ENCODE measurements at places on chromosomes 12 and 14. TPM values are rescaled to one million over a fixed set of nuclear protein-coding genes. Genes with fewer than 3 reads are reported as not detected.

CACNA1C gene
- total RNA-seq: 0.02 TPM

CD163L1 gene
- total RNA-seq: 0.23 TPM

SMIM41 gene
- not detected for total RNA-seq

RSRC2 gene
- 53.7 TPM for total RNA-seq

PRR4 gene
- 3.0 TPM for total RNA-seq

DLK1 gene
- 0.32 TPM for total RNA-seq

STAC3 gene
- 0.54 TPM for total RNA-seq

TMTC1 gene
- total RNA-seq: 0.04 TPM

C12orf54 gene
- total RNA-seq: not detected

INSM2 gene
- total RNA-seq: 0.04 TPM

NR4A1 gene
- 39.5 TPM for total RNA-seq

CBLN3 gene
- total RNA-seq: 0.84 TPM

SDSL gene
- total RNA-seq: 25.9 TPM

BHLHE41 gene
- total RNA-seq: 0.46 TPM

GMFB gene
- total RNA-seq: 41.8 TPM

TOMM20L gene
- not detected for total RNA-seq

GLI1 gene
- total RNA-seq: 4.5 TPM

TBC1D30 gene
- 1.5 TPM for total RNA-seq

TPH2 gene
- total RNA-seq: not detected

WSCD2 gene
- total RNA-seq: not detected

SUPT16H gene
- total RNA-seq: 110 TPM

CCDC196 gene
- not detected for total RNA-seq

AKAP6 gene
- 0.29 TPM for total RNA-seq

REC8 gene
- 3.2 TPM for total RNA-seq

CLEC9A gene
- not detected for total RNA-seq

KRT79 gene
- total RNA-seq: 0.06 TPM

RNASE3 gene
- total RNA-seq: not detected

FAM186B gene
- 0.15 TPM for total RNA-seq

DTX1 gene
- 0.26 TPM for total RNA-seq

NEDD1 gene
- total RNA-seq: 25.4 TPM

ADCY4 gene
- total RNA-seq: not detected

BDKRB2 gene
- 1.1 TPM for total RNA-seq

BIN2 gene
- 0.20 TPM for total RNA-seq

TAS2R19 gene
- 0.15 TPM for total RNA-seq

RNASE1 gene
- total RNA-seq: 0.45 TPM

SERPINA3 gene
- 12.6 TPM for total RNA-seq

AMN gene
- total RNA-seq: 0.32 TPM

KCNC2 gene
- not detected for total RNA-seq

IFNG gene
- total RNA-seq: not detected

RNF212B gene
- not detected for total RNA-seq

KRT2 gene
- not detected for total RNA-seq

MYL6B gene
- 71.6 TPM for total RNA-seq

NAV3 gene
- total RNA-seq: 5.9 TPM

SRRM4 gene
- total RNA-seq: not detected

EIF2B1 gene
- 38.0 TPM for total RNA-seq

GUCY2C gene
- 0.03 TPM for total RNA-seq

MAP3K9 gene
- total RNA-seq: 6.8 TPM

PHETA1 gene
- 11.5 TPM for total RNA-seq

RHOJ gene
- not detected for total RNA-seq

ARHGEF25 gene
- total RNA-seq: 5.0 TPM
